Aorta (tissue), 5 donors: ENCODE measurements at places on chromosomes 5 and 9. TPM values are rescaled to one million over a fixed set of nuclear protein-coding genes. Genes with fewer than 3 reads are reported as not detected.
A peak's percentile ranks its signal among the peaks of the same experiment; 100 is the strongest.

- DNase-seq: no peak
Observed at GRCh38 chr9:35423499-35423898, 66.4 kb upstream of the RUSC2 start.

DNA sequence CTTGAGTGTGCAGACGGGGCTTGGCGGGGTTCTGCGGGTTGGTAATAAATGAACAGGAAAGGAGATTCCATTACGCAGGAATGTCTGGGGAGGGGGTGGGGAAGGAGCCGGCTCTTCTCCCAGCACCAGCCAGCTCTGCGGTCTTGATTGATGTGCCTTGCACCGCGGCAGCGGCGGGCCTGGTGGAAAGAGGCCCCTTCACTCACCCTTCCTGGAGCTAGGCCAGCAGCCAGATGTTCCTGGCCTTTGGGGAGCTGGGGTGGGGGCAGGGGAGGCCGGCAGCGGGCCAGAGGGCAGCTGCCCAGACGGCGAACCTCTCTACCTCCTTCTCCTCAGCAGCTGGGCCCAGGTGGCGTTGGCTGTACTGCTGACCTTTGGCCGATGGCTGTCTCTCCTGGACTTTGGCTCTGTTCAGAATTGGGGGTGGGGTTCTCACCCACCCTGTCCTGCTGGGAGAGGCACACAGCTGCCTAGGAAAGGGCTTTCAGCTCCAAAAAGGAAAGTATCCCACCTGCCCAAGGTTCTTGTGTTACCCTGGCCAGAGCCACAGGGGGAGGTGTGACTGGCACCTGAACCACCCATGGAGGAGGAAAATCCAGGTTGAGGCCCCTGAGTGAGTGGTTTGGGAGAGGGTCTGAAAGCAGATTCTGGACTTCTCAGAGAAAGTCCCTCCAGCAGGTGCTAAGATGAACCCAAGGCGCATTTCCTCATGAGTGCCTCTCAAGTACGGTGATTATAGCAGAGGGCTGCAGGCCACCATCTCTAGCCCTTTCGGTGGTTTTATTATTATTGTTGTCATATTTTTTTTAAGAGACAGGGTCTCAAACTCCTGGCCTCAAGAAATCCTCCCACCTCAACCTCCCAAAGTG lies 58.0 kb upstream of the SYNPO start:
- no peak for DNase-seq

DNA sequence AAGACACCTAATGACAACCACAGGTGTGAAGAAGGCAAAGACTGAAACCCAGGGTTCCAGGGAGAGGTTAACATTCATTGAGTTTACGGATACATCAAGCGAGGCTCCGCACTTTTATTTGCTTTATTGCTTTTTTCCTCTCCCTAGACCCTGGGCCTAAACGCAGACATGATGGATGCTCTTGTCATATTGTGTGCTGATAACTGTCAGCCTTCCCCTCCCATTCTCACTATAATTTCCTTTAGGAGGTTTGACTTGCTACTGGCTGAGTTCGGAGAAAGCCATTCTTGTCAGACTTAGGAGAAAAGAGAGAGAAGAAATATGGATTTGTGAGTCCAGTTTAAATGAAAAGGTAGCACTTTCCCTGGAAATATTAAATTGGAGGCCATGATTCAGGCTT lies 471.6 kb downstream of the DNAH5 start:
- no peak for DNase-seq

DNA sequence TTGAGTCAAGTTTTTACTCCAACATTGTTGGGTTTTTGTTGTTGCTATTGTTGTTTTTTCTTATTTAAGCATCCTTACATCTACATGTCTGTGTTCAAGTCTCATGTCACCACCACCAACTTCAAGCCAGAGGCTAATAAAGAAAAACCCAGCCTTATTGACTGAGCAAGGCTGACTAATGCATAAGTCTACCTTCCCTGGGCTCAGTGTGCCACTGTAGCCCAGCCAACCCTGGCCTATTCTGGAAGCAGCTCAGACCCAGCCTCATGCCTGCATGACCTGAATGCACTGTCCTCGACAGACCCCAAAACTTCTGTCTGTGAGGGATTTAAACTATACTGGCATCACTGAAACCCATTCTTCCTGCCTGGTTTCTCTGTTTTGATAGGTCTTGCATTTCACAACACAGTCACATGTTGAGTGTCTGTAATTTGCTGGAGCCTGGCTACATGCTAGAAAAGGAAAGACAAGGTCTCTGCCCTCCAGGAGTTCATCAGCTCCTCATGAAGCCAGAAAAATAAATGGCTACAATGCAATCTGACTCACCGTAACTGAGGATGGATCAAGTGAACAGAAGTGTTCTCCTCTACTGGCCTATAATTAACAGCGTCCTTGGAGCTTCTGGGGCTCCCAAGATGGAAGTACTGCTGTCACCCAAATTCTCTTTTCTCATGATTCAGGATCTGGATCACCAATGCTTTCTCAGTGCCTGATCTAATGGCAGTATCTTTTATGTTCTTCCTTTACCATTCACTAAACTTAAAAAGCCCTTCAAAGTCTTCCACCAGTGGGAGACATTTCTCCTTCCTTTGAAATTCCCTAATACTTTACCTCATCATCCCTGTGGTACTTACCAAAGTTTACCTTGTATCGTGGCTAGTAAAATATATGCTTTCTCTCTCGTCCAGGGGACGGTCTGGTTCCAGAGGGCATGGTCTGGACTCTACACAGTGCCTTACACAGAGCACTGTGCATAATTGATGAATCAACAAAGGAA lies 103.9 kb upstream of the IFNE start:
- no peak for DNase-seq

DNA sequence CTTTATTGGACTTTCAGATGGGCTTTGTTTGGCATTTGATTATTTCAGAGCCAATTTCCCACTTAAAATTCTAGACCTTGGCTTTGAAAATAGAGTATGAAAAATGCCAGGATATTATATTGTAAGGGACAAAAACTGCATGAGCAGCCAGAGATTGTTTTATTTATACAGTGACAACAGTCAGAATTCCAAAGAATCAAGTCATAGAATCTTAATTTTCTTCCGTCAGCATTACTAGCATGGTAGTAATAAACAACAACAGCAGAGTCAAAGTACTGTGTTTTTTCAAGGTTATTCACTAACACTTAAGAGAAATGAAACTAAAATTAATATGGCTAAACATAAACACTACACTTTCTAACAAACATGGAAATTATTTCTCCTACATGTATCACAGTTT lies 52.2 kb downstream of the MLLT3 start:
- no peak for DNase-seq

DNA sequence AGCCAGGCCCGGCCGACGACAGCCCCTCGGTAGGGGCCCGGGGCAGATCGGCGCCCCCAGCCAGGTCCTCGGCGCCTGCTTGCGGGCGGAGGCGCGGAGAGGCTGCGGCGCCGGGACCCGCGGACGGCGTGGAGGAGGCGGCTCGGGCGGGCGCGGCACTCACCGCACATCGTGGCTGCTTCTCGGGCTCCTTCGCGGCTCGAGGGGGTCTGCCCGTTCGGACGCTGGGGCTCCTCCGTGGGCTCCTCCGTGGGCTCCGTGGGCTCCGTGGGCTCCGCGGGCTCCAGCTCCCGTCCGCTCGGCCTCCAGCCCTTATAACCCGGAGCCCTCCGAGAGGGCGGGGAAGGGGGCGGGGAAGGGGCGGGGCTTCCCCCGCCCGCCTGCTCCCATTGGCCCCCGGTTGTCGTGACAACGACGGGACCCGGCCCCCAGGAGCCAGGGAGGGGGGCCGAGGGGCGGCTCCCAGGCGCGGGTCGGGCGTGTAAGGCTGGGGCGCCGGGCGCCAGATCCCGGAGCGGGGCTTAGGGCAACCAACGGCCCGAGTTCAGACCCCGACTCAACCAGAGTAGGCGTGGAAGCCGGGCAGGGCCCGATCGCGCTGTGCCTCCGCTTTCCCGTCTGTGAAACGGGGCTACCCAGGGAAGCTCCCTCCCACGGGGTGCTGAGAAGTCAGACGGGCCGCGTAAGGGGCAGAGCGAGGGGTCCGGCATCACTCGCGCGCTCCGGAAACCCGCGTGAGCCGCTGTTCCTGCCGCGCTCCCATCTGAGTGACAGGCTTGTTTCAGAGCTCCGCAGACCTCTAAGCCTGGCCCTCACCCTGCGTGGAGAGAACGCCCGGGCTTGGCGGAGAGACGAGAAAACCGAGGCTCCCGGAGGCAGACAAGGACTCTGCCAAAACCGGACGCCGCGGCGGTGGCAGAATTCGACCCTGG lies at the start of gene GFPT2:
GFPT2 (minus strand) TSS at position 289 of the 932 bp plus-strand sequence; CDS start at position 170, 119 bp downstream.
- peak; percentile 89 for DNase-seq

ELOVL7 gene
- 10.5 TPM for total RNA-seq

AHRR gene
- total RNA-seq: 1.9 TPM

OLFML2A gene
- 15.9 TPM for total RNA-seq
